ENCODE measurements at places on chromosomes 1 and 21.
A peak's percentile ranks its signal among the peaks of the same experiment; 100 is the strongest.

DNA sequence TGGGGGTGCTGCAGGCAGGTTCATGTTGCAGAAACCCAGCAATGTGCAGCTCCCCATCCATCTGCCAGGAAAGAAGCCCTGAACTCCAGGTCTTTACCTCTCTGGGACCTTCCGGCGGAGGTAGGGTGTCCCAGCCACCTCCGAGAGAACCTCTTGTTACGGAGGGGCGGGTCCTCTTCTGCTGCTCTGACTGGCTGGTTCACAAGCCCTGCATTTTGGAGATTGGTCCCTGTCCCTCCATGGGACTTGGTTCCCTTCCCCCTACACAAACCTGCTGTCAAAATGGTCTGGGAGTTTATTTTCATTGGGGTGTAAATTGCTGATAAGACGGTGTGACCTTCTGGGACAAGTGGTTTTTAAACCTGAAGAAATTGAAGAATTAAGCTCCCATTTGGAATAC, 8.0 kb upstream of the CELSR2 start:
- no peak for DNase-seq

DNA sequence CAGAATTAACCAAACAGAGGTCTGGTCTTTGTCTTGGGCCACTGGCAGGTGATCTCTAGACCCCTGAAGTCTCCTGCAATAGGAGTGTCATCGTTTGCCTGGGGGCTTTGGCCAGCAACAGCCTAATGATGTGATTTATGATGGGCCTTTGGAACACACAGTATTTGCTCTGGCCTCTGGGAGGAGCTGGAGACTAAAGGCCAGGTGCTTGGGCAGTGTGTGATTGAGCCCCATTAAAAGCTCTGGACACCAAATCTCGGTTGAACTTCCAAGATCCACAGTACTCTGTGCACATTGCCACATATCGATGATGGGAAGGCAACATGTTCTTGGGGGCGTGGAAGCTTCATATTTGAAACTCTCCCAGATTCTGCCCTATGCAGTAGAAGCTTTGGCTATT, 32.0 kb upstream of the TLR5 start:
- DNase-seq: peak; percentile 6

DNA sequence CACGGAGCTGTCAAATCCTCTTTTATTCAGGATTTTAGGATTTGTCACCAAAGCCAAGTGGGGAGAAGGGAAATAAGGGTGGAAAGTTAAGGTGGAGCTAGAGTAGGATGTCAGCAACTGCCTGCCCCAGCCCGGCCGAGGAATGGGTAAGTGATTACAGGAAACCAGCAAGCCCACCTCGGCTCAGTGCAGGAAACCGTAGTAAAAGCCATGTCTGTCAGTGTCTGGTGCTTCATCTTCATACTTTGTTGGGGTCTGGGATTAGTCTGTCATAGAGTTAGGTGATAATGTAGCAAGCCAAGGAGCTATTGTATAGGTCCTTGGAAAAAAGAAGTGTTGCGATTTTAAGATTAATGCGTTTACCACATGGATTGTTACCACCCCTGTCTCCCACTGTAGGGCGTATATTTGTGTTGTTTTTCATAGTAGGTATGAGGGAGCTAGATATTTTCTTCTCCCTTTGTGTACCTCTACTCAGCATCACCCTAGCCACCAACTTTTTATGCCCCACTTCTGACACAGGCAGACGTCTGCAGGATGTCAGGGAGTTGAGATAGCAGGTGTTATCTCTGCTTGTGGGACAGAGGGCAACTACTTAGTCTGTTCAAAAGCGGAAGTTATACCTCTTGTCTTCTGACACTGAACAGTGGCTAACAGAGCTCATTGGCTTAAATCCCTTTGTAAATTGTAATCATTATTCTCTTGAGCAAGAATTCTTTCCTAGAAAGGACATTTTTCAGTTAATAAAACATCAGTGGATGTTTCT, 253.7 kb downstream of the HHAT start:
- DNase-seq: no peak

DNA sequence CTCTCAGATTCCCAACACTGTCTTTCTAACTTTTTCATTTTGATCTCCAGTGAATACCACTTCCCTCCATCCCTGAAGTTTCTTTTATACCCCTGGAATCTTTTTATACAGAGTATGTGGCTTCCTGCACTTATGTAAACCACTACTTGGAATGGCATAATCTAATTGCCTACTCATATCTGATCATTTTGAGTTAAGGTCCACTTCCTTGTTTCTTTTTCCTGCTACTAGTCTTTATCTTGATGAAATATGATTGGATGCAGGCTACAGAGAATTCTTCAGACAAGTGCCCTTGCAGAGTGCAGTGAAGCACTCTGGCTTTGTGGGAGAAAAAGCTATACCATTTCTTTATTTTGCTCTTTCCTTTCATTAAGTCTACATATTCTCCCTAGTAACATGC, 325.3 kb upstream of the ADAMTS5 start:
- DNase-seq: no peak

- no peak for DNase-seq
Observed at GRCh38 chr1:230272557-230272956, 153.6 kb downstream of the PGBD5 start.

GRCh38 chr1:32939655-32940371, 24.8 kb downstream of the RNF19B start:
- peak; percentile 60 for DNase-seq

DNA sequence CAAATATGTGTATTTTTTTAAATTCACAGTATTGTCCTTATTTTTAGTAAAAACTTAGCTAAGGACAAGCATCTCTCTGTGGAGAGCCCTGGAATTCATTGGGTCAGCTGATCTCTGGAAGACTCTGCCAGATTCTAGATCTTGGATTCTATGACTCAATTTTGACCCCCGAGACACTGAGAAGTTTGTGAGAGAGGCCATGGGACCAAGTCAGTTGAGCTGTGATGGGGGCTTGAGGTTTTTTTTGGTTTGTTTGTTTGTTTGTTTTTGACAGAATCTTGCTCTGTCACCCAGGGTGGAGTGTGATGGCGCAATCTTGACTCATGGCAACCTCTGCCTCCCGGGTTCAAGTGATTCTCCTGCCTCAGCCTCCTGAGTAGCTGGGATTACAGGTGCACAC, 13.5 kb downstream of the SHISA4 start:
- DNase-seq: no peak

- DNase-seq: no peak
Observed at GRCh38 chr1:180033390-180033789, 78.8 kb downstream of the CEP350 start.

GRCh38 chr1:17137441-17137840, 18.2 kb upstream of the PADI2 start:
- DNase-seq: no peak

- DNase-seq: no peak
Observed at GRCh38 chr1:169466259-169467230, 19.2 kb downstream of the SLC19A2 start.

- no peak for DNase-seq
Observed at GRCh38 chr1:77829851-77830250, 50.4 kb downstream of the MIGA1 start.

- no peak for DNase-seq
Observed at GRCh38 chr1:39544327-39544726, 32.3 kb downstream of the PABPC4 start.

GRCh38 chr21:24367936-24368335, 1239.3 kb downstream of the MRPL39 start:
- peak; percentile 49 for DNase-seq

- DNase-seq: no peak
Observed at GRCh38 chr1:110255392-110255787, 45.3 kb downstream of the KCNC4 start.

- no peak for DNase-seq
Observed at GRCh38 chr1:67785847-67786753, 47.2 kb downstream of the GNG12 start.

DNA sequence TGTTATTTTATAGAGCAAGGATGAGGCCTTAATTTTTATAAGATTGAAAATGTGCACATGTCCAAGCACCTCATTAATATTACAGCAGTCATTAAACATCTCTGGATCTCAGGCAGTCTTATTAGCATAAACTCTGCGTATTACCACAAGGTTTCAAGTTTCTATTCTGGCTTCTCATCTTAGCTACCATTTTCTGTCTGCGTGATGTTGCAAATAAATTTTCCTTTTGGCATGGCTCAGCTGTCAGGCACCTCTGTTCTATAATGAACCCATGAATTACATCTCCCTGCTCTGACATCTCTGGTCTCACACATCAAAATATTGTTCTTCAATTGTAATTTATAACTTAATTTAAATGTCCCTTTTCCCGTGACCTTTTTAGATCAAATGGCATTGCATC, 156.5 kb downstream of the SLC45A1 start:
- DNase-seq: no peak

DNA sequence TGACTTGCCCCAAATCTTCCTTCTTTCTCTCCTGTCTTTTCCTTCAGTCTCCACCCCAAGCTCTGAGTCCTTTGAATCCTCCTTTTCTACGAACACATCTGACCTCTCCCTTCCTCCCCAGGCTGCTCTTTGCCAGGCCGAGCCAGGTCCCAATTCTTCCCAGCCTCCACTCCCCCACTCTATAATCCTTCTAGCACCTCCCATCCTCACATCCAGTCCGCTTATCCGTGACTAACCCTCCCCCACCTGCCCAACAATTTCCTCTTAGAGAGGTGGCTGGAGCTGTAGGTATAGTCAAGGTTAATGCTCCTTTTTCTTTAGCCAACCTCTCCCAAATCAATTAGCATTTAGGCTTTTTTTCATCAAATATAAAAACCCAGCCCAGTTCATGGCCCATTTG, 9.5 kb upstream of the HPDL start:
- no peak for DNase-seq

GRCh38 chr1:31531177-31531999, 44.9 kb upstream of the TINAGL1 start:
- DNase-seq: no peak

DNA sequence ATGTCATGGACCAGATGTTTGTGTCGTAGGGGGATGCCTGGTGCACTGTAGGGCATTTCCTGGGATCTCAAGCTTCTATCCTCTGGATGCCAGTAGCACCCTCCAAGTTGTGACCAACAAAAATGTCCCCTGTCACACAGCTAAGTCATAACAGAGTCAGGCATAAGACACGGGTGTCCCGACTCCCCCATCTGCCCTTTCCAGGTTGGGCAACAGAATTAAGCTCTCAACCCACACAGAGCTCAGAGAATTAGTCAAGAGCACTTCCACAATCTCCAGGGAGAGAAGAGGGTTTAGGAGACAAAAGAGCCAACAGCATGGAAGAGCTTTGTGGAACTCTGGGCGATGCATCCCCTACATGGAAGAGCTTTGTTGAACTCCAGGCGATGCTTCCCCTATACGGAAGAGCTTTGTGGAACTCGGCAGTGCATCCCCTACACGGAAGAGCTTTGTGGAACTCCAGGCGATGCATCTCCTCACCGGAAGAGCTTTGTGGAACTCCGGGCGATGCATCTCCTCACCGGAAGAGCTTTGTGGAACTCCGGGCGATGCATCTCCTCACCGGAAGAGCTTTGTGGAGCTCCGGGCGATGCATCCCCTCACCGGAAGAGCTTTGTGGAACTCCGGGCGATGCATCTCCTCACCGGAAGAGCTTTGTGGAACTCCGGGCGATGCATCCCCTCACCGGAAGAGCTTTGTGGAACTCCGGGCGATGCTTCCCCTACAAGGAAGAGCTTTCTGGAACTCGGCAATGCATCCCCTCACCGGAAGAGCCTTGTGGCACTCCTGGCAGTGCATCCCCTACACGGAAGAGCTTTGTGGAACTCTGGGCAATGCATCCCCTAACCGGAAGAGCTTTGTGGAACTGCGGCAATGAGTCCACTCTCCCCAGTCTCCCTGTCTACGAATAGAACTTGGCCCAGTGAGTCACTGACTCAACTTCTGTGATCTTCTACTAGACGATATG, 422.7 kb downstream of the KIF26B start:
- no peak for DNase-seq

DNA sequence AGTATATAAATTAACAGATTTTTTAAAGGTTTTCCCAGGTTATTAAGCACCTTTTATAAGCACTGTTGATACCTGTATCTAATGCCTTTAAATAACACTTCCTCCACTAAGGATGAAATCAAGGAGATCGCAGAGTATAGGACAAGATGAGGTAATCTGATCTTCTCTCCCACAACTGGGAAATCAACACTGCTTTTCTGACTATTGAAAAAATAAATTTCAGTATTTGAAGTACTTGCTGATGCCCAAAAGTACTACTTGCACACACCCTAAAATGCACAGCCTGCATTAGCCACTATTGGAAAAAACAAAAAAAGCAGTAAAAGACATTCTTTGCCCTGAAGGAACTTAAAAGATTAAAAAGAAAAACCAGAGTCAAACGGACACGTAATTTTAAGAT, 48.6 kb downstream of the PUM1 start:
- DNase-seq: no peak

- no peak for DNase-seq
Observed at GRCh38 chr1:14118691-14119485, 418.9 kb downstream of the PRDM2 start.

DNA sequence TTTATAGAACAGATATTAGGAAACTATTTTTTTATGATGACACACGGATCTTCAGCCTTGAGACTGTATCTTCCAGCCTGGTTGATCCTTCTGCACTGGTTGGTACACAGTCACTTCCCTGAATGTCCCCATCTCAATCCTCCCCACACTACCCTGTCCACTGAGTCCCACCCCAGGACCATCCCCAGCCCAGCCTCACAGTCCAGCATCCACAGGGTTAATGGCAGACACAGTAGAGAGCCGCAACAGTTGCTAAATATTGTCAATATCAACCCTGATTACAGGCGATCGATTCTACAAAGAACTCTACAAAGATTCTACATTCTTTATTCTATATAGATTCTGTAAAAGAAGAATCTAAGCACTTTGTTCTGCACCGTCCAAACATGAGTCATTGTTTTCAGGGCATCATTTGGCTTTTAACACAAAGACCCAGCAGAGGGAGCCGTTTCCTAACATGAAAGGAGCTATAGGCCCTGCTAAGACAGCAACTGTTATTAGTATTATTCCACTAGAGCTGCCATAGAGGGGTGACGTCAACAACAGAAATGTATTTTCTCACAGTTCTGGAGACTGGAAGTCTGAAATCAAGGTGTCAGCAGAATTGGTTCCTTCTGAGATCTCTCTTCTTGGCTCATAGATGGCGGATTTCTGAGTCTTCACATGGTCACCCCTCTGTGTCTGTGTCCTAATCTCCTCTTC, 30.1 kb upstream of the IFNAR2 start:
- peak; percentile 81 for DNase-seq

DNA sequence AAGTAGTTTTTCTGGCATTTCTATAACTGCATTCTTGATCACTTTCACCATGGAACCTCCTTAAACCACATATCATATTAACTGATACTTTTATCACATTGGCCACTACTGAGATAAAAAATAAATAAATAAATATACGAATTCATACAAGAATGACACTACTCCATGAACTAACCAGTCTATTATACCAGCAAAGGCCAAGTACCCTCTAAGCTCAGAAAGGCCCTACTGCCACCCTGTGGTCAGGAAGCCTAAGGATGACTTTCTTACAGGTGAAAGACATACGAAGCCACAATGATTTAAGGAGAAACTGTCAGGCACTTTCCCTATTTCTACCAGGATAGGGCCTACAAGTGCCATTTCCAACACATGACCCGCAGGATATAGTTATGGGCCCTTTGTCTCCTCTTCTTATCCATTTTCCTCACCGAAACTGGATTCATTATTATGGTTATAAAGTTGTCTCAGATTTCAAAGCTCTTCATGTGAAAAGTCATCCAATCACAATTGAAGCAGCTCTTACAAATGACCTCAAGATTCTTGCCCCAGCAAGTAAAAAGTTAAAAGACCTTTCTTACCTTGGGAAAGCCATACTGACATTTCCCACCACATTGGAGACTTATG, 23.9 kb downstream of the DNAJC8 start:
- DNase-seq: peak; percentile 45

- no peak for DNase-seq
Observed at GRCh38 chr1:224238756-224239155, 55.7 kb downstream of the DEGS1 start.

- DNase-seq: no peak
Observed at GRCh38 chr1:40092706-40093639, 4.1 kb downstream of the PPT1 start.

All from NCI-H226 (cell line).